ENCODE measurements at places on chromosomes 16 and 17.

- no peak for DNase-seq
These were observed 1.0 kb downstream of the IRX3 start for GRCh38 chr16:54285414-54286089.

DNA sequence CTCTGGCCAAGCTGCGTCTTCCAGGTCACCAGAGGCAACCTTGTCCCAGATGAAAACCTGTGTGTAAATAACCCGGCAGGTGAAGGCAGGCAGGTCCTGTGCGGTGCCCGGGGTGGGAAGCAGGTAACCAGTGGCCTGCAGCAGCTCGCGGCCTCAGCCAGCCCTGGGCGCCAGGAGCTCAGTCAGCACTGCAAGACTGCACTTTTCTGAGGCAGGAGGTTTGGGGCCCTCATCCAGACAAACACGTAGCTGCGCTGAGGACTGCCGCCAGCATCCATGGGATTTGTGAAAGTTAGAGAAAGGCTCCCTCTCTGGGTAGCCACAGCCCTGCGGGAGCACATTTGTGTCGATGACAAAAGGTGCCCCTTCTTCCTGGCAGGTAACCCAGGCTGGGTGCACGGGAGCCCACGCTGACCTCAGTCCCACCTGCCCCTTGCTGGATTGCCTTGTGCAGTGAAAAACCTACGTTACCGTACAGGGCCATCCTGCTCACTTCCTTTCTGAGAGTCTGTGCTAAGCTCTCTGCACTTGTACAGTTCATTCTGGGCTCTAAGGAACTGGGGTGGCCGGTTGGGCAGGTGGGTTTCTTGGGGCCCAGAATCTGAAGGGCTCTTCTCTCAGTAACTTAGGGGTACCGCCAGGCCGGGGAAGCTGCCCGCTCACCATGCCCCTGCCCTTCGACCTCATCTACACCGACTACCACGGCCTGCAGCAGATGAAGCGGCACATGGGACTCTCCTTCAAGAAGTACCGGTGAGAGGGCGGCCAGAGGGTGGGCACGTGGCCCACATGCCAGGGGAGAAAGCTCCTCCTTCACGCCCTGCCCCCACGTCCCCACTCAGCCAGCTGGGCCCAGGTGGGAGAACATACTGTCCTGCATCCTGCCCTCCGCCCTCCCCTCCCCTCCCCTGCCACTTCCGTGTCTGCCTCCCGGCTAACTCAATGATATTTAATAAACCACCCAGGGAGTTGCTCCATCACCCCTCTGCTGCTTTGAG lies 56.4 kb downstream of the MGAT5B start:
- DNase-seq: no peak

GRCh38 chr17:80082403-80083135 lies 18.8 kb upstream of the GAA start:
- peak; percentile 23 for DNase-seq

DNA sequence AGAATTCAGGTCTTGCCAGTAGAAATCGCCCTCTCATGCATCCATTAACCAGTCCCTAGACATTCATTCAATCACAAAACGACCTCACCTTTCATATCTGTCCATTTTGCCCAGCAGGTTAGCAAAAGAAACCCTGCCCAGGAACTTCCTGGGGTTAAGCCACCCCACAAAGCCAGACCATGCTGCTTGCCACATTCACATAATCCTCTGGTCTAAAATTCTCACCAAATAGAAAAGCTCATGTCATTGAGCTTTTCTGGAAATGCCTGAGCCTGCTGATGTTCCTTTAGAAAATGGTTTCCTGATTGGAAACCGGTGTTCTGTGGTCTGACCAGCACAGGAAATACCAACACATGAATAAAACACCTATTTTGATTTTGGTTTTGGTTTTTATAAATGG lies 21.6 kb upstream of the DYNLRB2 start:
- no peak for DNase-seq

GRCh38 chr17:35254107-35254773 lies 11.4 kb downstream of the SLFN5 start:
- DNase-seq: no peak

DNA sequence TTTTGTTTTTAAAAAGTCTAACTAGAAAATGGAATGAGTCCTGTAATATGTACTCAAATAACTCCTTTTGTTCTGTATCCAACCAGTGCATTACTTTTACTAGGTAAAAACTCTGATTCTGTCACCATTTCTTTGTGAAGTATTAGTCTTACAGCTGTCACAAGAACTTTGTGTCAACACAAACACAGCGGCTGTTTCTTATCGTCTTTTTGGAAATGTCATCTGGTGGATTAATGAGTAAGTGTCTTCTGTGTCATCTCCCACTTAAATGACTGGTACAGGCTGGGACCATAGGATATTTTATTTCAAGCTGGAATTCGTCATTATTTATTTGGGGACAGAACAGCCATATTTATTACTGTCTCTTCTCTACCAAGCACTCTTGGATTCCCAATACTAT lies 19.1 kb upstream of the ALDH3A2 start:
- no peak for DNase-seq

DNA sequence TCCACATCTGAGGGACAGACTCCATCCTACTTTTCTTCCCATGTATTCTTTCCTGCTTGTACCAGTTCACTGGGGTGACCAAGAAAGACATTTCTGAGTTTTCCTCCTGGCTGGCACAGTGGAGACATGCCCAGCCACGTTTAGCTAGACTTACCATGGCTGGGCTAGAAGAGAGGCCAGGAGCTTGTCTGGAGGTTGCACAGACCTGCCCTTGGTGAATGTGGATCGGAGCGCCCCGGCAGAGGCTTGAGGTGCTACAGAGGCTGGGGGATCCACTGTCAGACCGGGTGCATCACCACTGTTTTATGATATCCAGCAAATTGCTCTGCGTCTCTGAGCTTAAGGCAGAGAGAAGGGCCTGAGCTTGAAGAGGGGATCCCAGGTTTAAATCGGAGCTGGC lies 3.5 kb downstream of the IL4R start:
- DNase-seq: no peak

GRCh38 chr17:17535957-17536356 lies 39.8 kb upstream of the RASD1 start:
- DNase-seq: no peak

GRCh38 chr17:33688771-33689170 lies 395.7 kb upstream of the ASIC2 start:
- DNase-seq: no peak

Measured in activated CD8-positive, alpha-beta memory T cell treated with anti-CD3 and anti-CD28 coated beads for 48 hours (primary cell).